ENCODE measurements at places on chromosomes 12 and 14.

GRCh38 chr12:1533602-1534304 lies 60.6 kb downstream of the FBXL14 start:
- peak; percentile 27 for DNase-seq

DNA sequence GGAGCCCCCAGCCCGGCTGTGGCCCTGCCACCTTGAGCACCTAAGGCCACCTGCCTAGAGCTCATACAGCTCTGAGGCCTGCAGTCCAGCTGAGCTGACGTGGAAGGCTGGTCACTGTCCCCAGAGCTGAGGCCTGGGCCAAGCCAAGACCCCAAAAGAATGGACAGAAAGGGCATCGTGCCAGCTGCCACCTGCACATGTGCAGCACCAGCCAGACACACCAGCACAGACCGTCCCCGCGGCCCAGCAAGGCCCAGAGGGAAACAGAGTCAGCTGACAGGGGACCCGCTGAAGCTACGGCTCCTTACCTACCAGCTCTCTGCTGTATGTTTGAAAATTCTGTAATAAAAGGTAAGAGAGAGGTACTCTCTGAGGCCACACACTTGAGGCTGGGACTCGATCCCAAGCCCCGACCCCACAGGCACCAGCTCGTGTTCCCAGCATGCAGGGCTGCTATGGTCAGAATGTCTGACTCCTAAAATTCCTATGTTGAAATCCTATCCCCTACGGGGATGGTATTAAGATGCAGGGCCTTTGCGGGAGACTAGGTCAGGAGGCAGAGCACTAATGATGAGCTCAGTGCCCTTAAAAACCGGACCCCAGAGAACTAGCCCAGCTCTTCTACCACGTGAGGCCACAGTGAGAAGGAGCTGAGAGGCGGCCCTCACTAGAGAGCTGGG lies 25.4 kb downstream of the BRF1 start:
- no peak for DNase-seq

DNA sequence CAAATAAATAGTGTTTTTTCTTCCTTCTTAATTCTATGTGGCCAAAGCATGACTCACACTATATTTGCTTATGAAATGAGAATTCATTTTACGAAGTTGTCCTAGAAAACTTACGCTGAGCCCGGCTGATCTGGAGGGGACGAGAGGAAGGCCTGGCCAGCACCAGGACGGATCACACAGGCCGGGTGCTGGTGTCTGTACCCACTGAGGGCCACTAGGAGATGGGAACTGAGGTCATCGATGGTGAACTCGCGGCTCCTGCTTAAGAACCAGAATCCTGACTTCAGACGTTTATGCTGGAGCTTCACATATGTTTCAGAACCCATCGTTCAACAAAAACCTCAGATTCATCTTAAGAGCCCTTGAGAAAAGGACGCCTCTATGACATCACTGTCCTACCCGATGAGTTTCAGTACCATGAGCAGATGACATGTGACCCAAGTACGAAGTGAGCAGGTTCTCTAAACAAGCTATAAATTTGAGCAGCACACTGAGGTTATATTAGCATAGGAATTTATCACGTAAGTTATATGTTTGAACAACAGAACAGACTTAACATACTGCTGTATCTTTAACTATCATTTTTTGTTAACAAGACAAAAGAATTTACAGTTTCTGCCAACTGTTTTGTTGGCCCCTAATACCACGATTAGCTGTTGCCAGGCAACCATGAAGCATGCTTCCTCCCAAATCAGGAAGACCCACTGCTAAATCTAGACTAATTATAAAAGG lies 111.9 kb downstream of the FOXN3 start:
- no peak for DNase-seq

GRCh38 chr12:108193917-108194316 lies 64.8 kb downstream of the WSCD2 start:
- peak; percentile 23 for DNase-seq

DNA sequence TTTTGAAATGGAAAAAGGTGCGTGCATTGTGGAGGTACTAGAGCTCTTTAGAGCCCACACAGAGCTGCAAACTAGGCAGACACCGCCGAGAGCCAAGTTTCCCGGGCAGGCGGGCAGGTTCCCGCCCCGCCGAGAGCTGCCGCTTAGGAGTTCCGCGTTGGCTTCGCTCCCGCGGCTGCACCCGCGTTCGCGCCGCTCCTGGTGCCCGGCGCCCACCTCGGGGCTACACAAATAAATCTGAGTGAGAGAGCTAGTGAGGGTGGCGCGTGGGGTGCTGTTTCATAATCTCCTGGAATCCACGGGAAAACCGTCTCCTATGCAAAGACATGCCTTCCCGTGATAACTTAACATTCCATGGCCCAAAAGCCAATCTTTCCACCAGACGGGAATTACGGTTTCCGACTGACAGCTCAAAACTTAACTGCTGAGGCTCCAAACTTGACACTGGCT lies 645 bp downstream of the KITLG start:
- no peak for DNase-seq

DNA sequence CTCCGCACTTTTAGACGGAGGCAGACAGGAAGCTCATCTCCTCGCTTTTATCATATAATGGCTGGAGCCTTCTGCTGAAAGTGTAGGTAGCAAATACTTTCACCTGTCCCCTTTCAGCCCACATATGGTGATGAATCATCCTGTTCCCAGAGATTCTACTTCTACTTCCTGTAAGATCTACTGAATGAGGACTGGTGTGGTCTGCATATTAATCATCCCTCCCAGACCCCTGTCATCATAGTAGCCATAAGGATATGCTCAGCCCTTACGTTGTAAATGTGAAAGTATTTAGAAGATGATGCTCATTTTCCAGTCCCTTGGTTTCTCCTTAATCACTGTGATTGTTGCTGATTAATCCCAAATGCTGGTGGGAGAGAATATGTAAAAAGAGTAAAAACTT lies 268.2 kb upstream of the GRIP1 start:
- DNase-seq, result no peak

DNA sequence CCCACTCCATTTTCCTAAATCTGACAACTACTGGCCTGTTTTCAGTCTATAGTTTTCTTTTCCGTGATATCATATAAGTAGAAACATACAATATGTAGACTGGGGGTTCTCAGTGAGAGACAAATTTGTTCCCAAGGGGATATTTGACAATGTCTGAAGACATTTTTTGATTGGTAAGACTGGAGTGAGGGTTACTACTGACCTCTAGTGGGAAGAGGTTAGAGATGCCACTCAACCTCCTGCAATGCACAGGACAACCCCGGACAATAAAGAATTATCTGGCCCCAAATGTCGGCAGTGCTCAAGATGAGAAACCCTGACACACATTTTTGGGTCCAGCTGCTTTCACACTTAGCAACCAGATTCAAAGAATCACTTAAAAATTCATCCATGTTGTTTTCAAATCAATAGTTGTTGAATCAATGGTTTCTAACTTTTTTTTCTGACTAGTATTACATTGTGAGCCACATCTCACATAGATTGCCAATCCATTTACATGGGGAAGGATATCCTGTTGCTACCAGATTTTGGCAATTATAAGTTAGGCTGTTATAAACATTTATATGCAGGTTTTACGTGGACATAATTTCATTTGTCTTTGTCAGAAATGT lies 307.1 kb downstream of the RPL10L start:
- no peak for DNase-seq

DNA sequence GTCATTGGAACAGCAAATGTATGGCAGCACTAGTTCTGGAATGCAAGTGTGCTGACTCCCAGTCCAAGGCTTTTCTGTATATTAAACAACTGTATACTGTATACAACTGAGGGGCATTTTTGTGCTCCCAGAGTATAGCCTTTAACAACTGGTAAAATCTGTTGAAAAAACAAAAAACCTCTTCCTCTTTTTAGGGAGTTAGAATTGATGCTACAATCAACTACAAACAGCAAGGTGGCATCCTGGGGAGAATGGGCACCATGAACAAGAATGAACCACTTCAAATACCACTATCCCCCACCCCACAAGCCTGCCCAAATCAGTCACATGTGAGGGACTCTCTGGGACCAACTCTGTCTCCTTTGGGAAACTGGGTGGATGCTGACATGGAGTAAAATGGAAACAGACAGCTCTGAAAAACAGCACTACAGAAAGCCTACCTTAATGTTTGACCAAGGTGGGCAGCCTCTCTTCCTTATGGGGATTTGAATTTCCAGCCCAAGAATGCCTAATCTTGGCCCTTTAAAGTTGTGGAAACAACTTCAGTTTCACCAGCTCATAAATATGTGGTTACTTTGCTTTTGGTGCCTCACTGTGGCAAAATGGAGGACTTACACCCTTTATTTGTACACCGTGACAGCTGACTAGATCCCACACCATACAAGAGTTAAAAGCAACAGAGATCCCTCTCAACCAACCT lies 7.5 kb downstream of the VTI1B start:
- no peak for DNase-seq

- no peak for DNase-seq
These were observed 14.5 kb downstream of the RNASE3 start for GRCh38 chr14:20905676-20906075.
